ENCODE measurements at places on chromosomes 11 and 22. TPM values are rescaled to one million over a fixed set of nuclear protein-coding genes. Genes with fewer than 3 reads are reported as not detected.

DNA sequence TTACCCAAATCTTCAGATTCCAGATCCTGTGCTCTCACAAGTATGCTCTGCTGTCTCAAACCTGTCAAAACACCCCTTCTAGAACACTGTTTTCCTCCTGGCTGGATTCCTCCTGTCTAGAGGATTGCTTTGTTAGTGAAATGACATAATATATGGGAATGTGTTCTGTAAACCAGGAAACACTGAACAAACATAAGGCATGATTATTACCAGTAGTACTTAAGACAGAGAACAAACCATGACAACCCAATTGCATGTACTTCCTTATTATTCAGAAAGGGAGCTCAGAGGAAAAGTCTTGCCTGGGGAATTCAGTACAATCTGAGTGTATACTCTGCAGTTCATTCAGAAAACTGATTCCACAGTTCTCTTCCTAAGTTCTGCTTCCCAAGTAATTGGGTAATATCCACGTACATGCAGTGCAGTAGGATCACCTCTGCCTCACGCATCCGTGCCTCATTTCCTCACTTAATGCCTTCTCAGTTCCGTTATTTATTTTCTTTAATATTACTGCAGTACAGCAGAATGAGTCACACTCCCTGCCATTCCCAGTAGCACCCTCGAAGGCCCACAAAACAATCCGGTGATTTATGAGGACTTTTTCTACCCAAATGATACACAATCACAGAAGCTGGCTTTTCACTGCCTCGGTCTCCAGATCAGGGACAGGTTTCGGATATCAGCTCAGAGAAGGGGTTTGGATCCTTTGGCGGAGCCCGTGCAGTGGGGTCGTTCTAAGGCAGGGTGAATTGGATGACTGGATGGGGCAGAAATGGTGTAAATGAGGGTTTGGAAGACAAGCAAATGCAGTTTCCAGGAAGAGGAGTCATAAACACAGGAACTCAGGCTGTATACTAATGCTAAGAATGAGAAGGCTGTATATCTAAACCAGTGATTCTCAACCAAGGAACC, 896.9 kb downstream of the KCNA4 start:
- no peak for DNase-seq

DNA sequence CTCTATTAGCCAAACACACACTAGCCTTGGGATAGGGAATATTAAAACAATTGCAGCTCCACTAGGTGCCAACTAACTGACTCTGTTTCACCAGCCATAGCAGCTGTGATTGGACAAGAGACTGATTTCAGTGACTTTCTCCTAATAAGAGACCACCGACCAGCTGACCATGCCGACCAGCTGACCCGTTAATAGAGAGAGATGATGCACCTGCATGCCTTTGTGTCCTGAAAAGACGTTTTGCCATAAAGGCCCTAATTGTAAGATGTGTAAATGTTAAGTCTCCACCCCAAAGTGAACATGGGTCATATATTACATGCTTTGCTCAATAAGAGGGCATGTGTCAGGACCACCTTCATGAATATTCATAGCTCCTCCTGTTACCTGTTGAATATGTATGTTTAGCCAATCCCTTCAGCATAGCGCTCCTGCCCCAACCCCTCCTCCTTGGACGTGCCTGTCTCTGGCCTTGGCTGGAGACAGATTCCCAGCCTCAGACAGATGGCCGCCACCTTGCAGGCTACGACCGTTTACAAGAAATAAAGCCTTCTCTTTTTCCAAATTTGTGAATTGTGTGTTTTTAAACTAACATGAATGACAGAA, 1.3 kb upstream of the NADSYN1 start:
- peak; percentile 34 for DNase-seq

DNA sequence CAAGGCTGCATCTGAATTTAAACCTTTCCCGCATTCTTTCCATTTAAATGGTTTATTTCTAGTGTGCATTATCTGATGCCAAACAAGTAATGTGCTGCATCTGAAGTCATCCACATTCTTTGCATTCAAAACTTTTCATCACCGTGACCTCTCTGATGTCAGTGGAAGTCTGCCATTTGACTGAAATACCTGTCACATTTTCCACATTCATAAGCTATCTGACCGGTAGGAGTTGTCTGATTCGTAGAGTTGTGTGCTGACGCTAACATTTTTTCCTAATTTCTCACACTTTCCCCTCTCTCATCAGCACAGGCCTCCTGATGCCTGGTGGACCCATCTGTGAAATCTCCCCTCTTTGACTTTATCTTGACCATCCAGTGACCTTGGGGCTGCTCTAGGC, 79.9 kb upstream of the BARX2 start:
- no peak for DNase-seq

DNA sequence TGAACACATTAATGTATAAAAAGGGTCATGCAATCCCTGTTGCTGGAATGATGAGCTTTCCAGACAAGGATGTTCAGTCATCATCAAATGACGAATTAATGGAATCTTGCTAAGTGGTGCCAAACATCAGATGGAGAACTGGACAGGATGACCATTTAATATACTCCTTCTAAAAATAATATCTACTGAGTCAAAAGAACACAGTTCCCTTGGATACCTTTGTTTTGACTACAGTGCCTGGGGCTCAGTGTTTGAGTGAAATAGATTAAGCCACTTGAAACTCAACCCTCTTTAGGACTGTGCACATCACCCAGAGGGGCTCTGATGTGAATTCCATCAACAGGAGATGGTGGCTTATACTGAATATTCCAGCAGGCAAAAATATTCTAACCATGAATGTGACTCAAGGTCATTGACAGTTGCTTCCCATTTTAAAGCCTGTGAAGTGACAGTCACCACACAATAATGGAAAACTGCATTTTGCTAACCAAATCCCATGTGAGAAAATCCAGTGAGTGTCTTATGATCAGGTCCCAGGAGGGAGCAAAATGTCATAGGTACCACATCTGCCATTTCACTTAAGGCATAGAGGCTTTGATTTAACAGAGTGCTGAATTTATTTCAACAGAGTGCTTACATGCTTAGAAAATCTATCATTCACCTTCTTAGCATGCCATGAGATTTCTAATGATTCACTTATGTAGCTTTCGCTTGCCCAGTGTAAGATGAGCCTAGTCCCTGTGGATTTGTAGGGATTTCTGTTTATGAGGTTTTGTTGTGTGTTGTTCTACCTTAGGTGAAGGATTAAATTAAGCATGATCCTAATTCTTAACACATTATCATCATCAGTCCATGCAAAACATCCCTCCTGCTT, 41.3 kb upstream of the SLN start:
- DNase-seq, result no peak

- DNase-seq, result no peak
These were observed 1.1 kb upstream of the EMID1 start for GRCh38 chr22:29204455-29205183.

ESAM gene
- total RNA-seq, result 13.5 TPM

TRIM29 gene
- total RNA-seq, result 208 TPM

OR10D3 gene
- total RNA-seq, result not detected

XRRA1 gene
- total RNA-seq, result 29.5 TPM

FIBIN gene
- not detected for total RNA-seq

CELSR1 gene
- 55.4 TPM for total RNA-seq

VPREB1 gene
- total RNA-seq, result not detected

SDF2L1 gene
- total RNA-seq, result 23.2 TPM

BAIAP2L2 gene
- 7.1 TPM for total RNA-seq

All from PC-9 (cell line).